ENCODE measurements at places on chromosomes 12 and 14. TPM values are rescaled to one million over a fixed set of nuclear protein-coding genes. Genes with fewer than 3 reads are reported as not detected.

Gene LRFN5
- total RNA-seq: under 0.01 TPM

DNA sequence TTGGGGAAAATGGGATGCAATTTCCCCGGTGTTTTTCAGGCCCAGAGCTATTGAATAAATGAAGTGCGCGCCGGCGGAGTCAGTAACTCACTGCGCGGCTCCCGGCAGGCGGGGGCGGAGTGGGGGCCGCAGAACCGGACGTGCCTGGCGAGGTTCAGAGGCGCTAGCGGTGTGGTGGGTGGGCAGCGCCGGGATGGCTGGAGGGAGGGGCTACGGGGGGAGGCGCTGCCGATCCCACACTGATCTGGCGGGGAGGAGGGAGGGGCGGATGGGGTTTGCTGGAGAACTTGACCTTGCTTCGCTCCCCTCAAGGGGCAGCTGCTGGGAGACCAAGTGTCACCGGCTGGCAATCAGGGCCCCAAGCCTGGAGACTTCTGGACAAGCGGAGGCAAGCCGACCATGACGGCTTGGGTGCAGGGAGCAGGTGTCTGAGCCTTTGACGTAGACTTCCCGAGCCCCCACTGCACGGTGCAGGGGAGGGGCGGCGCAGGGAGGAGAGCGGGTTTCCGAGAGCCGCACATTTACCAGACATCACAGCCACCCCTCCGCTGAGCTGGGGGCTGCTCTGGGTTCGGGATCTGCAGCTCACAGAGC is 174.1 kb upstream of the RTL1 start:
- no peak for DNase-seq

Gene KCNJ8
- 0.27 TPM for total RNA-seq

Gene NOS1
- under 0.01 TPM for total RNA-seq

DNA sequence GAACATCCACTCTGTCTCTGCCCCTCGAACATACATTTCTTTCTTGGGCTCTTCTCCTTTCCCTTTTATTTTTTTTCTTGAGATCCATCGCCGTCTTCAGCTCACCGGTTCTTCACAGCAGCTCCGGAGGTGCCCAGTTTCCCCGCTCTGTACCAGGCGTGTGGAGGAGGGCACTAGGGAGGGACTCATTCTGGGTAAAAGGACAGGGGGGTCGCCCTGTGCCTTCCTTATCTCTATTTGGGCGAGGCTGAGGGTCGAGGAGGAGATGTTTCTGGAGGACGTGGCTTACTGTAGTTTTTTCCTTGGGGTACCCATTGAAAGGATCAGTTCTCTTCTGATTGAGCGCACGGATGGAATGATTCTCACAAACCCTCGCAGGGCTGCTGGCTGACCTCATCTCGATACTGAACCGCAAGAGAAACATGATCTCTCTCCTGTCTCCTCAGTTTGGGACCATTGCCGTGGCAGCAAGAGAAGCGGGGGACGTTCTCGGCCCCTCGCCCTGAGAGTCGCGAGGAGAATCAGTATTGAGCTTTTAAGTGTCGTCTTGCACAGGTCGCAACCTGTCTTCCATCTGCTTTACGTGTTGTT is 386 bp downstream of the LIN52 start:
- DNase-seq: no peak

GRCh38 chr14:102949062-102949800 is 26.8 kb downstream of the AMN start:
- DNase-seq: no peak

DNA sequence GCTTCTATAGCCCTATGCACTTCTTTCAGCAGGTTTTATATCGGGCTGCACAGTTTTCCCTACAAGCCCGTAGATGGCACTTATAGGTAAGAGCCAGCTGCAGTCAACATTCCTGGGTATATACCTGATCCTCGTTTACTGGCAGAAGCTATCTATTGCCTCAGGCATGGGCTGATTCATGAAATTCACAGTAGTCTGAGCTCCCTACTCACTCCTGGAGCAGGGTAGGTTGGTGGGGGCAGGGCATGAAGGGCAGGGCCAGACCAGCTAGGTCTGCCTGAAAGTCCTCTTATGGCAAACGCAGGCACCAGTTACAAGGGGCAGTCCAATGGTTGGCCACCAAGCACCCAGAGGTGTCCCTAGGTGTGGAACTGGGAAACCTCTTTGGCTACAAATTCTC is 345.8 kb downstream of the RPS29 start:
- no peak for DNase-seq

DNA sequence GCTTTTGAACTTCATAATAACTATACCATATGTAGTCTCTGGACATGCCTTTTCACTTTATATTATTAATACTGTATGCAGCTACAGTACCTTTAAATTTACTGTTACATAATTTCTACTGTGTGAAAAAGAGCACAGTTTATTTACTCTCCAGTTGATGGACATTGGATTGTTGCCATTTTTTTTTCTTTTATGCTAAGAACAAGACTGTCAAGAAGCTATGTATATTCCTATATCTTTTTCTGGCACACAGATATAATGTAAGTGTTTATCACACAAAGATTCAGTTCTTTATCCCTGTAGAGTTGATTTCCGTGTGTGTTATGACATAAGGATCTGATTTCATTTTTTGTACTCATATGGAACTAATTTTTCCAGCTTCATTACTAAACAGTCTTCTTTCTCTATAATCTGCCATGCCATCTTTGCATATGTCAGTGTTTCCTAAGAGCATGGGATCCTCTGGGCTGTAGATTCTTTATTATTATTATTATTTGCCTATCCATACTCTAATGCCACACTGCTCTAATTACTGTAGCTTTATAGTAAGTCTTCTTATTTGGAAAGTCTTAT is 593.0 kb upstream of the ATP2B1 start:
- no peak for DNase-seq

Gene ASPG
- under 0.01 TPM for total RNA-seq

- peak; percentile 59 for DNase-seq
These were observed 1.8 kb downstream of the ELK3 start for GRCh38 chr12:96195845-96196451.

- DNase-seq: peak; percentile 24
These were observed 189.2 kb upstream of the RASSF8 start for GRCh38 chr12:25769082-25769945.

- peak; percentile 52 for DNase-seq
These were observed 68.5 kb upstream of the CAPRIN2 start for GRCh38 chr12:30823156-30823699.

DNA sequence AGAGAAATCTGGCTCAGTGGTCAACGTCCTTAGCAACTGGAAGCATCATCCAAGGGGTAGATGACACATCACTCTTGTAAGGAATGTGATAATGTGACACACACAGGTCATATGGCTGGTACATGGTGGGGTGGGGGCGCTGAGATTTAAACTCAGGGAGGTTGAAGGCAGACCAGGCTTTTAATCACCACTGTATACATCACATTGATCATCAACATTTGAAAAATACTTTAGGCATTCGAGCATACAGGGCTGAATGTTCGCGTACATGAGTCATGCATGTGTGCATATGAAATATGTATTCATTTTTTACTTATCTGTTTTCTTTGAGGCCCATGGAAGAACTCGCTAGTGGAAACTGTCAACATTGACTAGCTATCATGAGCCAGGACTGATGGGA is 976.4 kb downstream of the VRK1 start:
- no peak for DNase-seq

DNA sequence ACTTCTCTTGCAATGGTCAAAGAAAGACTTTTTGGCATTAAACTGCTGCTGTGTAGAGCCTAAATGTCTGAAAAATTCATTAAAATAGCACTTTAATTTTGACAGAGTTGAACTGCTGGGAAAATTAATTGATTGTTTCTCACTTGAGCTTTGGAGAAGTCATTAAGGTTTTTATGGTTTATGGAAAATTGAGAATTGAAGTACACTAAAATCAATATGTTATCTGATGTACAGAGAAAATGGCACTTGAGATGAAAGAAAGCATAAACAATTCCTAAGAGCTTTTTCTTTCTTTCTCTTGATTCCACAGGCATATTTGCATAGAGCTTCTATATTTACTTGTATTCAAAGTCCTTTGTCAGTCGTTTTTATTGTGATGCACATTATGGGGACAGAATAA is 188.5 kb upstream of the CAND1 start:
- DNase-seq: no peak

DNA sequence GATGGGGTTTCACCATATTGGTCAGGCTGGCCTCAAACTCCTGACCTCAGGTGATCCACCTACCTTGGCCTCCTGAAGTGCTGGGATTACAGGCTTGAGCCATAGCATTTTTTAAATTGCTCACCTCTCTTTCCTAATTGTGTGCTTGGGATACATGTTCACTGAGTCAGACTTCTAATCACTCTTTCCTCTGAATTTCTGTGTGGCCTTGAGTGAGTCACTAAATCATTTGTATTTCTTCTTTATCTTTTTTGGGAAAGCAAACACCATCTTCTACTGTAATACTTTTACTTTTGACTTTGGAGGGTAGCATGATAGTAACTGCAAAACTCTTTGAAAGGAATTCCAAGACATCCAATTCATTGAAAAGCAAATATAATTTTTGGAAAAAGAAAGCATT is 60.8 kb downstream of the FLRT2 start:
- DNase-seq: no peak

Gene ACAD10
- 27.5 TPM for total RNA-seq

DNA sequence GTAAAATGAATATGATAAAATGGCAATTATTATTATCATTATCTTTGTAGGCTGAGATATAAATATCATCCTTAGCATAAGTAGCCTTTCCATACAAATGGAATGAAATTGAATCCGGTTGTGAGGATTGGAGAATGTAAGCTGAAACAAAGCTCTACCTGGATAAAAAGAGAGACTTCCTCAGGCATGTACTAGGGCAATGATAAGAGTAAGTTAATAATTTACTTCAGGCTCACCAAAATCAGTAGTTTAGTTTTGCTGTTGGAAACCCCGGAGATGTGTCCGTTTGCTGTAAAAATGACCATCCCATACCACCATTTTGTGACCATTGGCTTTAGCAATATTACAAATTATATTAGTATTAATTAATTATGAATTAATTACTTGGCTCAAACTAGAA is 96.3 kb downstream of the C12orf75 start:
- no peak for DNase-seq

GRCh38 chr14:51201890-51202289 is 38.2 kb upstream of the TMX1 start:
- no peak for DNase-seq

GRCh38 chr12:120412421-120412820 is 25.5 kb upstream of the COX6A1 start:
- DNase-seq: no peak

GRCh38 chr12:3040663-3041544 is 36.3 kb upstream of the TSPAN9 start:
- DNase-seq: no peak

DNA sequence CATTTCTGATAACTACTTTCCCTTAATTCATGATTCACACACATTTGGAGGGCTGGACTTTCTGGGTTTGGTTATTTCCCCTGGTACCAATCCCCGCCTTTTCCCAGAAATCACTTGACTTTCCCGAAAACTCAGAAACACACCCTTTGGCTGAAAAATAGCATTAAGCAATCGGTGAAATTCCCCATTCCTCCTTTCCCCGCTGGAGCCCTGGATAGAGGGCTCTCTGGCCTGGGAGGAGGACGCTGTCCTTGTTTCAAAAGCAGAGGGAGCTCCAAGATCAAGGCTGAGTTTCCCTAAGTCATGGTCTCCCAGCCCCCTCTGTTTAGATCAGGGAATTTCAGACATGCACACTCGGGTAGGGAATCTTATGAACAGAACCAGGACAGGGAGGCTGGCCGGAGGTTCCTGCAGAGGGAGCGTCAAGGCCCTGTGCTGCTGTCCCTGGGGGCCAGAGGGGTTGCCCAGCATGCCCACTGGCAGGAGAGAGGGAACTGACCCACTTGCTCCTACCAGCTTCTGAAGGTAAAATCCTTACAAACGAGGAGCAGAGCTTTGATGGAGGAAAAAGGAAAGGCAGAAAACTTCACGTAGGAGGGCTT is at the start of gene C1S:
Gene C1S (plus strand): TSS at position 366 of the 602 bp plus-strand sequence. CDS start 1,195 bp downstream, outside the sequence.
- peak; percentile 40 for DNase-seq

DNA sequence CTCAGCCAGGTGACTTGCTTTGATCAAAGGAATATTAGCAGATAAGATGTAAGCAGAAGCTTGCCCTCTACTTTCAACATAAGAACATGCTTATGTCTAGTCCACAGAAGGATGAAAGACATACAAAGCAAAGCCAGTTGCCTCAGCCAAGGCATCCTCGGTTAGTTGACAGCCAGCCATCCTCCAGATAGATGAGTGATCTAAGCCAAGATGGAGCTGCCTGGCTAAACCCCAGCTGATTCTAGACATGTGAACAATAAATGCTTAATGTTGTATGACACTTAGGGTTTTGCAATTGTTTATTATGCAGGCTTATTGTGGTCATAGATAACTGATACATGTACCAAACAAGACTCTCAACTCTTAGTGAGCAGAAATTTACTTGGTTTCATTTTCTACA is 157.6 kb upstream of the TMTC2 start:
- DNase-seq: no peak

DNA sequence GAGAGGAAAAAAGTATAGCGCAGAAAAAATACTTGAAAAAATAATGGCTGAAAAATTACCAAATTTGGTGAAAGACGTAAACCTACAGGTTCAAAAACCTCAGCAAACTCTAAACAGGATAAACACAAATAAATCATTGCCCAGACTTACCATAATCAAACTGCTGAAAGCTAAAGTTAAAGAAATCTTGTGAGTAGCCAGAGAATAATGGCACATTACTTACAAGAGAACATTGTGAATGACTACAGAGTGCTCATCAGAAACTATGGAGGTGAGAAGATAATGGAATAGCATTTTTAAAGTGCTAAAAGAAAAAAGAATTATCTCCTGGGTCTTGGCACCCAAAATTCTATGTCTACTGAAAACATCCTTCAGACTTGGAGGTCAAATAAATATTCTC is 36.0 kb downstream of the ATF1 start:
- DNase-seq: no peak

Data from hematopoietic multipotent progenitor cell (in vitro differentiated cells).